ENCODE measurements at places on chromosomes 5 and 9.

GRCh38 chr5:108735790-108736189, 11.9 kb upstream of the FER start:
- no peak overlapping the region for H3K27ac ChIP-seq
- no peaks in the 10 kb centered on the region for H3K27me3 ChIP-seq
- H3K4me1 ChIP-seq = peaks cover 8% of the 10 kb centered on the region
- H3K36me3 ChIP-seq = no peaks in the 10 kb centered on the region

DNA sequence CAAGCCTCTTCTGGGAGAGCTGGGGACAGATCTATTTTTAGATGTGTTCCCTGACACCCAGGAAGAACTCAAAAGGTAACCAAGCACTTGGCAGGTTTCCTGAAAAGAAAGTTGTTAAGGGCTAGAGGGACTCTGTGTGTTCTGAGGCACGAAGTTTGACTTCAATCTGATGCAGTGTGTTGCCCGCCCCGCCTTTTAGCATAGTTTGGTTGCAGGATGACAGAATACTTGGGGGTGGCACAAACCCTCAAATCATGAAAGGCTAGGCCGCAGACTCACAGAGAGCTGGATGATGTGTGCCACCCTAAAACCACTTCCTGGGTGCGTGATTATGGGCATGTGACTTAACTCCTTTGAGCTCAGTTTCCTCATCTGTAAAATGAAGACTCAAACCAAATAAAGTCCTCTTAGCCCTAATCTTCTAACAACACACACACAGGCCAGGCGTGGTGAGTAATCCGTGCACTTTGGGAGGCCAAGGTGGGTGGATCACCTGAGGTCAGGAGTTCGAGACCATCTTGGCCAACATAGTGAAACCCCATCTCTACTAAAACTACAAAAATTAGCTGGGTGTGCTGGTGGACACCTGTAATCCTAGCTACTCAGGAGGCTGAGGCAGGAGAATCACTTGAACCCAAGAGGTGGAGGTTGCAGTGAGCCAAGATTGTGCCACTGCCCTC, 12.8 kb upstream of the NDFIP1 start:
- H3K36me3 ChIP-seq = no peaks in the 10 kb centered on the region
- no peaks in the 10 kb centered on the region for H3K27me3 ChIP-seq
- no peak overlapping the region for H3K4me3 ChIP-seq
- peak overlapping the region; percentile 44 for H3K27ac ChIP-seq
- peak; percentile 80 for ATAC-seq

- H3K4me3 ChIP-seq = no peak overlapping the region
- H3K27ac ChIP-seq = no peak overlapping the region
- no peaks in the 10 kb centered on the region for H3K36me3 ChIP-seq
- H3K4me1 ChIP-seq = peaks cover 7% of the 10 kb centered on the region
- peaks cover 22% of the 10 kb centered on the region for H3K27me3 ChIP-seq
Observed at GRCh38 chr5:164353155-164353554, 847.7 kb downstream of the MAT2B start.

GRCh38 chr5:31007672-31008071, 185.8 kb upstream of the CDH6 start:
- H3K4me1 ChIP-seq = no peaks in the 10 kb centered on the region
- no peaks in the 10 kb centered on the region for H3K27me3 ChIP-seq
- no peaks in the 10 kb centered on the region for H3K36me3 ChIP-seq
- ATAC-seq = no peak

All from stimulated activated memory B cell treated with anti-CD40 and anti-IgM and Interleukin-4, amounts not matched to agents 10 μg/mL and 1 μg/mL and 100 μg/mL, for 72 hours (primary cell).